Kidney tubule cell (primary cell): ENCODE measurements at places on chromosomes 5 and 9.
A peak's percentile ranks its signal among the peaks of the same experiment; 100 is the strongest.

GRCh38 chr5:143002459-143003327 lies 232.5 kb downstream of the ARHGAP26 start:
- DNase-seq: peak; percentile 61

DNA sequence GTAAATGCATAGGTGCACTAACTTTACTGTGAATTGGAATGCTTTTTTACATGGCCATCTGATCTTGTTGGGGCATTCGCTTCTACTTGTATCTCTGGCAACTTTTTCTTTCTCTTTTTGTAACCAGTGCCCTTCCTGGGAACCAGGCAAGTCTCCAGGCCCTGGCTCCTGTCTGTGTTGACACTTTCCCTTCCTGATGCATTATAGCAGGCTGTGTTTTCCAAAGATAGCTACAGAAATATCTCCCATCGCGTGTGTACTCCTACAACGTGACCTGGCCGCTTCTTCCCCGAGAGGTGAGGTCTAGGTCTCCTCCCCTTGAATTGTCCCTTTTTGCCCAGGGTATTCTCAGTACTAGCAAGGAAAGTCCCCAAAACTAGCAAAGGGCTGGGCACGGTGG lies 81.1 kb upstream of the SPIN1 start:
- DNase-seq: no peak

DNA sequence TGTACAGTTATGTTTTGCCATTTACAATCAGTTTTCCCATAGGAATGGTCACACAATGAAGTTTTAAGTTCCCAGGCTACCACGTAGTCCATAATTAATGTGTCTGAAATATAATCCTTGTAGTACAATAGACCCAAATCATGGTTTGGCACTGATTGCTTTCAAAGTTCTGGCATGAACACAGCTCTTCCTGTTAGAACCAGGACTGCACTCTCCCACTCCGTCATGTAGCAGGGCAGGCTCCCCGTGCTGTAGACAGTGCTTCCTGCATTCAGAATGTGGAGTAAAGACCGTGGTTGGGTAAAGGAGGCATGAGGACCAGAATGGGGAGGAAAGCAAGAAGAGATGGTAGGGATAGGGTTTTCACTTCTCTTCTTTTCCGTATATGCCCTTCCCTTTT lies 4.0 kb downstream of the SEC61B start:
- DNase-seq: no peak

GRCh38 chr9:114355821-114356220 lies 26.2 kb downstream of the ORM2 start:
- DNase-seq: no peak

GRCh38 chr5:72607381-72607780 lies 100.2 kb upstream of the ZNF366 start:
- no peak for DNase-seq

DNA sequence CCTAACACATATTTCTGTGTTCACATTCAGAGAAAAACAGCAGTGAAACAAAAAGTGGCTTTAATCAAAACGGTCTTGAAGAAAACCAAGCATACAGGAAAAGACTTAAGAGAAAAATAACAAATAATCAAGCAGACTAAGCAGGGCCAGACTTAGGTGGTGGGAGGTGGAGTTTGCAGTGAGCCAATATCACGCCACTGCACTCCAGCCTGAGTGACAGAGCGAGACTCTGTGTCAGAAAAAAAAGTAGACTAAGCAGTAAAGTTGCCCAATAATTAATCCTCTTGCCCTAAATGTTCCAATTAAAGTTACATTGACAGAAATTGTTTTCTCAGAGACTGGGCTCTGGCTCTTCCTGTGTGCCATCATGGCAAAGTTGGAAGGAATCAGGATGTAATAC lies 26.6 kb upstream of the GLDC start:
- DNase-seq: no peak

DNA sequence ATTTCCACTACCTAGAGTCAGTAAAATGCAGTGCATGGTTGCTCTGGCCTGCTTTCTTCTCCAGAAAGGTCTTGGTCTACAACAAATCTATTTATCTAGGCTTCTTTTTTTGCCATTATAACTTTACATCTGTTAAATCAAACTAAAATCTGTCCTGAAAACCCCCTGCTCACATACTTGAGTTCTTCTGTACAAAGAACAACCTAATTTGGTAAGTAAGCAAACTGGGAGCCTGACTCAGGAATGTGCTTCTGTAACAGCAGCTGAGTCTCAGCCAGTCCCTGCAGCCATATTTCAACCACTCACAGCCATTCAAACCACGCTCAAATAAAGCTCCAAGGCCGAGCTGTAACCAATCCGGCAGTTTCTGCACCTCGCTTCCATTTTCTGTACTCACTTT lies 95.8 kb downstream of the PLPP1 start:
- DNase-seq: peak; percentile 41

DNA sequence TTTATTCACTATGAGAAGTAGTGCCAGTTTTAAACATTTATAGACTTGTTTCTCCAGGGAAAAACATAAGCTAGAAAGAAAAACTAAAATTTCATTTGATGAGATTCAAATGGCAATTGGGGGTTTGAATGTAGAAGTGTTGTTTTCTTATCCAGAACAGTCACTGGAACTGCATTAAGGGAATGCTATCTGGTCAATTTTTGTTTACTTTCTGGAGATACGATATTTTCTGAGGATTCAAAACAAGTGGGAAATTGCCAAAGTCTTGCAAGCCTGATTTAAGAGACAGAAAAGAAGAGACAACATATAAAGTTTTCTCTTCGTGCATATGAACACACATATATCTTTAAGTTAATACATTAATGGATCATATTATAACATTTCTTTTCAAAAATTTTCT lies 118.4 kb downstream of the NXNL2 start:
- DNase-seq: no peak

GRCh38 chr5:144284931-144285502 lies 114.3 kb downstream of the KCTD16 start:
- no peak for DNase-seq

DNA sequence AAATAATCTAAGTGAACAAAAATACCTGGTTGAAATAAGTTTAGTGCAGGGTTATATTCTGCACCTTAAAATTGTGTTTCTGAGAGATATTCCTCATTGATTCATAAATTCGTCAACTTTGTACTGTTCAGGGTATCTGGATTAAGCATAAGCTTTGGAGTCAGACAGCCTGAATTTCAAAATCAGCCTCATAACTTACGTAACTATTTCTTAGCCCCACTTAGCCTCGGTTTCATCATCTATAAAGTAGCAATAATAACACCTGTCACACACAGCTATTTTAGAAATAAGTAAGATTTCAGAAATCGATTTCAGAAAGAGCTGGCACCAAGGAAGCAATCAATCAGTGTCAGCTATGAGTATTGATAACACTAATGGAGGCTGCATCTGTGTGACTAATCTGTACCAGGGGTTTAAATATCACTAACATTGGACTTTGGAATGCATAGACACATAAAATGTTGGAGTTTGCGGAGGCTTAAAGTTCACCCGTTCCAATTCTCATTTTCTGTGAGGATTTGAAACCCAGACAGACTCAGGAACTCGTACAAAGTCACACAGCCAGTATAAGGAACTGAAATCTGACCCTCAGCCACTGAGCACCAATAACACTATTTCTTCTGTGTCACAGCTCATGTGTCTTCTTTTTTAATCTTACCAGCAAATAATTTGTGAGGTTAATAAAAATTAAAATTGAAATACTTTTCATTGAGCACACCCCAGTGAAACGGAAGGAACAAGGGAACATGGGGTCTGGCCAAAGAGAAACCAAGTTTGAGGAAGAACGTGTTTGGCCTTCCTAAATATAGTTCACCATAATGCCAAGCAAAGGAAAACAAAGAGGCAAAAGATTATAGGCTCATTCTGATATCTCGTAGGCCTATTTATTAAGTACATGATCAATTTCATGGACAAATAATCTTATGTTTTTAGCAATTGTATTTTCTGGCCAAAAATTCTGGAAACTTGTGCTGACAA lies 194.4 kb upstream of the PTGER4 start:
- DNase-seq: no peak

GRCh38 chr5:54492178-54492577 lies 25.4 kb upstream of the SNX18 start:
- no peak for DNase-seq

- DNase-seq: no peak
These were observed 324 bp downstream of the LPCAT1 start for GRCh38 chr5:1523480-1523792.

GRCh38 chr9:113492343-113493202 lies 29.0 kb downstream of the RGS3 start:
- peak; percentile 64 for DNase-seq

DNA sequence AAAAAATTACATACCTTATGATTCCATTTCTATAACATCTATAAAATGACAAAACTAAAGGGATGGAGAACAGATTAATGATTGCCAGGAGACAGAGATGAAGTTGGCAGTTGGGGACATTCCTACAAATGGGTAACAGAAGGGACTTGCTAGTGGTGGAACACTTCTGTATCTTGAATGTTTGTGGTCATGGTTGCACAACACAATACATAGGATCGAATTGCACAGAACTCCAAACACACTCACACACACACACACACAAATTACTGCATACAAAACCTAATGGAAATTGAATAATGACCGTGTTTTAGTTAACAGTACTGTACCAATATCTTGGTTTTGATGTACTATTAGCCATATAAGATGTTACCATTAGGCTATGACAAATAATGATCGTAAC lies 330.7 kb upstream of the POU5F2 start:
- DNase-seq: peak; percentile 4

DNA sequence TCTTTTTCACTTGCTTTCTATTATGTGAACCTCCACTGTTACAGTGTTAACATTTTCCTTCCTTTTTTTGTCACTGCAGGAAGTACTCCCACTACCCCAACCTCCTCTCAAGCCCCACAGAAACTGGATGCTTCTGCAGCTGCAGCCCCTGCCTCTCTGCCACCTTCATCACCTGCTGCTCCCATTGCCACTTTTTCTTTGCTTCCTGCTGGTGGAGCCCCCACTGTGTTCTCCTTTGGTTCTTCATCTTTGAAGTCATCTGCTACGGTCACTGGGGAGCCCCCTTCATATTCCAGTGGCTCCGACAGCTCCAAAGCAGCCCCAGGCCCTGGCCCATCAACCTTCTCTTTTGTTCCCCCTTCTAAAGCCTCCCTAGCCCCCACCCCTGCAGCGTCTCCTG lies 18.8 kb downstream of the NUP214 start:
- no peak for DNase-seq

DNA sequence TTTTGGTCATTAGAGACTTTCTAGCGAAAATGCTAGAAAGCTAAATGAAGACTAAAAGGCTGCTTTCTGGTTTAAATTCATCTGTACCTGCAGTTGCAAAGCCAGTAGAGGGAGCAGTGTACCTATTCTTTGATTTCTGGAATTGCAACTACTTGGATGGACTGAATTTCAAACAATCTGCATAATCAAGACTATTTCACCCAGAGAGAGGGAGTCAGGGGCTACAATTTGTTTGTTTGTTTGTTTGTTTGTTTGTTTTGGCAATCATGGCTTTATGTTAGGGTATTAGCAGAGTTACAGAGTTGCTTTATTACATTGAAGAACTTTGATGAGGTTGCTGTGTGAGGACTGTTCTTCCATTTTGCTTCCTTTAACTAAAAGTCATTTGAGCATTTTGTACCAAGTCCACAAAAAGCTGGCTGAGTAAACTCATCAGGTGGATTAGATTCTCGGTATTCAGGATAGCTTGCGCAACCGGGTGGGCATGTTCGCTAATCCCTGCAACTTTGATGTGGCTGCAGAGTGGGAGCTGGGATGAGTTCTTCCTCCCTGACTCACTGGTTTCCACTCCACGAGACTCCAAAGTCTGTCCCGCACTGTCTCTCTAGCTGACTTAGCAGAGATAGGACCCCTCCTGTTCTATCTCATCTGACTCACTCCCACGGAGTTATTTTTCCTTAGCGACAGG lies 80.0 kb upstream of the TUT7 start:
- DNase-seq: peak; percentile 84

GRCh38 chr9:32384002-32384363 lies 460 bp upstream of the ACO1 start:
- DNase-seq: no peak

DNA sequence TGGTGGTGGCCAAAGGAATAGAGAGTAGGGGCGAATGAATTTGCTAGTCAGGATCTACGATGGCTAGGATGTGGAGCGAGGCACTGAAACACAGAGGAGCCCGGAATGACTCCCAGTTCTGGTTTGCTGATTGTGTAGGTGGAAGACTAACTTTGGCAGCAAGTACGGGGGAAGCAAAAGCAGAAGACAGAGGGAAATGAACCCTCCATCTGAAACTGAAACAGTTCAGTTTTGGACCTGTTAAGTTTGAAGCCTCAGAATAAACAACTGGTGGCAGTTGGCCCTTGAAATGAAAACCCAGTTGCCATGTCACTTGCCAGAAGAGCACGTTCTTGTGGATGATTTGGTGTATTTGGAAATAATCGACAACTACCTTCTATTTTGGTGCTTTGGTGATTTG lies 15.4 kb upstream of the SMIM15 start:
- no peak for DNase-seq

GRCh38 chr5:119613937-119614336 lies 15.4 kb upstream of the FAM170A start:
- no peak for DNase-seq

DNA sequence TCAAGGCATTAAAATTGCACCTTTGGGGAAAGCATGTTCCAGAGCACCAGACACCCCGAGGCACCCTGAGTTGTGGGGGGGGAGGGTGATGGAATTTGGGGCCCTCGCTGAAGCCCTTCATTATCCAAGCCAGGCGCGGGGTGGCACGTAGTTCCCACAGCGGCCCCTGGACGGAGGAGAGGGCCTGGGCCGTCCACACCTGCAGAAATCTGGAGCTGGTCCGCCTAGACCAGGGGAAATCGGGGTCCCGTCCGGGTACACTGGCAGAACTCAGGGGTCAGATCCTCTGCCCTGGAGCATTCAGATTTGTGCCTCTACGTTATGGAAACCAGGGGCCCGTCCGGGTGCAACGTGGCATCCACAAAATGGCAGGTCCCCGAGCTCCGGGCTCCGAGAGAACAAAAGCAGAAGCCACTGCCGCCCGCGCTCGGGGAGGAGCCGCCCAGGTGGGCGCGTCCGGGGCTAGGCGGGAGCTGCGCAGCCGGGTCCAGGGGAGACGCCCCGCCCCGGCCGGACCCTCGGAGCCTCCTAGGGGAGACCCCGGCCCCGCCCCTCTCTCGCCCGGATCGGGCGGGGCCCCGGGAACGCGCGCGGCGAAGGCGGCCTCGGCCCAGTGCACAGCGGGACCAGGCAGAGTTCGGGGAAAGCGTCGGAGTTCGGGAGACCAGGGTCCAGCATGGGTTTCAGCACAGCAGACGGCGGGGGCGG lies at the start of gene PLEKHG4B:
Gene PLEKHG4B (plus strand): TSS at position 613 of the 708 bp plus-strand sequence. CDS start 64 bp downstream, at position 677.
- DNase-seq: no peak

GRCh38 chr9:110912419-110913291 lies 125.6 kb downstream of the LPAR1 start:
- DNase-seq: no peak

GRCh38 chr5:1390333-1390732 lies 45.4 kb upstream of the CLPTM1L start:
- no peak for DNase-seq

GRCh38 chr9:127741831-127742434 lies 6.8 kb upstream of the TOR2A start:
- peak; percentile 43 for DNase-seq

GRCh38 chr5:111746791-111747190 lies 10.2 kb downstream of the NREP start:
- DNase-seq: peak; percentile 56

GRCh38 chr9:115229496-115229895 lies 111.5 kb upstream of the TNC start:
- DNase-seq: no peak
